Thyroid gland (tissue), 4 donors: ENCODE measurements at places on chromosomes 5 and 9.

GRCh38 chr5:14721990-14722656 is 57.6 kb downstream of the OTULIN start:
- DNase-seq, result no peak

DNA sequence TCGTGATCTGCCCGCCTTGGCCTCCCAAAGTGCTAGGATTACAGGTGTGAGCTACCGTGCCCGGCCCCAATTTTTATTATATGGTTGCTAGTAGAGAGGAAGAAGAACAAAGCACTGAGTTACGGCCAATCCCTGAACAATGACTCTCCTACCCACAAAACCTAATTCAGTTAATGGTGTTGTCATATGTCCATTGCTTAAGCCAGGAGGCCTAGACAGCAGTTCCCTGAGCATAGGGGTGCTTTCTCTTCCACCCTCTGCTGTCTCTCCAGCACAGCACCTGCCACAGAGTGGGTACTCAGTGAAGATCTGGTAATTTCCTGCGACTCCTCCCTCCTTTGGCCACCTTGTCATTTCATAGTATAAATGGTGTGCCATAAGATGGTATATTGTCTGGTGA is 21.4 kb upstream of the LTC4S start:
- no peak for DNase-seq

GRCh38 chr9:678897-679296 is 162.6 kb upstream of the DMRT1 start:
- no peak for DNase-seq

GRCh38 chr5:170095646-170096045 is 10.1 kb upstream of the FOXI1 start:
- DNase-seq, result no peak

DNA sequence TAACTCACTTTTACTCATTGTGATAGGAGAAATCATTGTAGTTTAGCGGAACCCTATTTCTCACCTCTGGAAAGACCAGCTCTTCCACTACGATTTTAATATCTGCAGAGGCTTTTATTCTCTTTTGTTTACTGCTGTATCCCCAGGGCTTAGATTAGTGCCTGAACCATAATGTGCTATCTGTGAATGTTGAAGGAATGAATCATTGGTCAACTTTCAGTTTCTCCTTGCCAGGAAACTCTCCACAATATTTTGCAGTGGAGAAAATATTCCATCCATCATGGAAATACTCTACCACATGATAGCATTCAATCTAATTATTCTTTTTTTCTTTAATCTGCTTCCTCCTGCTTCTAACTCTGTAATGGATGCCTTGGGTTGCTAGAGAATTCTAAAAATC is 263.5 kb upstream of the PTPRD start:
- DNase-seq, result no peak

GRCh38 chr9:5364294-5365024 is 24.8 kb upstream of the RLN1 start:
- DNase-seq, result no peak

DNA sequence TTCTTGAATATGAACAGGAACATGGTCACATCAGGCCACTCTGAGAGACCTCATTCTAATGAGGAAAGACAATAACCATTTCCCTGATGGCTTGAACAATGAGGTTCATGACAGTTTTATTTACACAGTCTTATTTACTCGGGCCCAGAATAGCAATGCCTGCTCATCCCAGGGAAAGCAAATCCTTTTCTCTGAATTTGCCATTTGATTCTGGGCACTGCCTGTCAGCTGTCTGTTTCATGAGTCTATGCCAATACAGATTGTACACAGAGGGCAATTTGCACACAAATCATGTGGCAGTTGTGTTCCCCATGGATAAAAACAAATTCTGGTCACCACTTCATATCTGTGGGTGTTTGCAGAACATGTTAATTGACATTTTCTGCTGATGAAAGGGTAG is 492.5 kb downstream of the ACTL7B start:
- no peak for DNase-seq

- peak; percentile 92 for DNase-seq
Measured at GRCh38 chr9:38687389-38687842, 32.5 kb downstream of the FAM240B start.
